ENCODE measurements at places on chromosomes 5 and 9.

GRCh38 chr5:155905364-155905763, 421.6 kb upstream of the SGCD start:
- ATAC-seq: no peak

GRCh38 chr5:71960195-71960594, 147.1 kb upstream of the MAP1B start:
- no peak for ATAC-seq

DNA sequence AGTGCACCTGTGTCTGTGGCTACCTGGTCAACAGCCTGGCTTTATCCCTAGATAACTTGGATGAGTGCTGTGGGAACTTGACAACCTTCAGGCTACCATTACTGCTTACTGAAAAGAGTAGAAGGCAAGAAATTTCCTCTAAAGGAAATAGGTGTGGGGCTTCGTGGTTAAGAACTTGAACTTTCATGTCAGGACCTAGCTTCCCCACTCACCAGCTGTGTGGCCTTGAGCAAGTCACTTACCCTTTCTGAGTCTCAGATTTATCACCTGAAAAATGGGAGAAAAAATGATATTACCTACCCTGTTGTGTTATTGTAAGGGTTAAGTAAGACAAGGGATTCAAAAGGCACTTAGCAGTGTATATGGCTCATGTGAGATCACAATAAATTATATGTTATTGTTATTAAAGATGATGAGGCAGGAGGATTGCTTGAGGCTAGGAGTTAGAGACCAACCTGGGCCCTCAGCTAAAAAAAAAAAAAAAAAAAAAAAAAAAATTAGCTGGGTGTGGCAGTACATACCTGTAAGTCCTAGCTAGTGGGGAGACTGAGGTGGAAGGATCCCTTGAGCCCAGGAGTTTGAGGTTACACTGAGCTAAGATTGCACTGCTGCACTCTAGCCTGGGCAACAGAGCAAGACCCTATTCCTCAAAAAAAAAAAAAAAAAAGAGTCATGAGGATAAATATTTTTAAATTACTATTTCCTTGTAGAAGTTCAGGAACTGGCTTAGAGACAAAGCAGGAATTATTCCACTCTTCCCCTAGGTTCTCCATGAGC, 97.0 kb upstream of the SPRY4 start:
- no peak for ATAC-seq

DNA sequence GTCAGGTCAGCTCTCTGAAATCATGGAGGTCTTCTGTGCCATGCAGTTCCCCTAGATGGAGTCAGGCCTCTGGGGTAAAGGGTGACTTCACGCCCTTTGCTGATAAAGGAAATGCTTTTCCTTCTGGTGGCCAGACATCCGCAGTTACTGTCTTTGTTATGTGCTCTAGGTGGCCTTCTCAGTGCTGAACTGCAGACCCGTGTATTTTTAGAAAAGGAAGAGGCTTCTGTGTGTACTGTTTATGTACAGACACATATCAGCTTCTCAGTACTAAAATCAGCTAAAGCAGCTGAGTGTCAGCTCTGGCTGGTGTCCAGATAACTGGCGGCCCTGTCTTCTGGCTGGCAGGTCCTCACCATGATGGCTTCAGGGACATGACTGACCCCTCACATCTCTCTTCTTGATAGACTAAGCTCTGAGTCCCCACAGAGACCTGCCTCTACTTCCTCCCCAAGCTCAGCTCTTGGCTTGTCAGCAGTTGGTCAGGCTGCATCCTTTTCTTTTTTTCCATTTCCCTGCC, 75.3 kb downstream of the ARHGAP26 start:
- no peak for ATAC-seq

GRCh38 chr5:90020575-90021538, 388.7 kb downstream of the CETN3 start:
- ATAC-seq: peak; percentile 79

GRCh38 chr9:98450496-98450895, 195.0 kb upstream of the TBC1D2 start:
- ATAC-seq: no peak

- no peak for ATAC-seq
Observed at GRCh38 chr5:17412760-17413671, 85.0 kb upstream of the TAF11L2 start.

- ATAC-seq: no peak
Observed at GRCh38 chr9:16150938-16151650, 598.3 kb downstream of the CCDC171 start.

- no peak for ATAC-seq
Observed at GRCh38 chr9:105076729-105077128, 148.8 kb upstream of the ABCA1 start.

GRCh38 chr5:104421431-104421830, 858.8 kb upstream of the NUDT12 start:
- no peak for ATAC-seq

GRCh38 chr5:81422671-81423070, 28.7 kb upstream of the ACOT12 start:
- ATAC-seq: peak; percentile 4

- ATAC-seq: no peak
Observed at GRCh38 chr5:132059043-132059695, 1.3 kb upstream of the IL3 start.

DNA sequence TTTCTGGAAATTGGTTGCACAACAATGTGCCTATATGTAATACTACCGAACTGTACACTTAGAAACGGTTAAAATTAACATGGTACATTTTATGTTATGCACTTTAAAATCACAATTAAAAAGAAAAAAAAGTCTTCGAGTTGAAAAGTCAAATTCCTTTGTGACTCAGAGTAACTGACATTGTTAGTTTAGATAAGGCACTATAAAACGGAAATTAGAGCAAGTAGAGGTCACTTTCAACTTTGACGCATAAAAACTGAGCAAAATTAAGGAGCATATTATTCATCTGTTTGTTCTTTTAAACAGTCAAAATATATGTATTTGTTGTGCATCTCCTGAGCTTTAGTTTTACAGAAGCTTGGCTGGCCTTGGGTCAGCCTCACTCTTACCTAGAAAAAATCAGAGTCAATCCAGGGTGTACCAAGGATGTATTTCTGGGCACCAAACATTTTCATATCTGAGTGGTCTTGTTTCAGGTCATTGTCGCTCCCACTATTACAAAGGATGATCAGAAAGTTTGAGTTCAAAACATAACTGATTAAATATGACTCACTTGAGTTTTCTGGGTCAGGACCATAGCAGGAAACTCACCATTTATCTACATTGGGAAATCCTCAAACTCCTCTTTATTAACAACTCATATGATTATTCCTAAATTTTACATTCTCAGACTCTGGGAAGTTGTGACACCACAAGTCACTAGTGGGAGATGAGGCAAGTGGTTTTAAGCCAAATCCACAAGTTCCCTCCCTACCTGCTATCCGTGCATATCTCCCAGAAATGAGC, 160.6 kb downstream of the CCDC192 start:
- ATAC-seq: no peak

DNA sequence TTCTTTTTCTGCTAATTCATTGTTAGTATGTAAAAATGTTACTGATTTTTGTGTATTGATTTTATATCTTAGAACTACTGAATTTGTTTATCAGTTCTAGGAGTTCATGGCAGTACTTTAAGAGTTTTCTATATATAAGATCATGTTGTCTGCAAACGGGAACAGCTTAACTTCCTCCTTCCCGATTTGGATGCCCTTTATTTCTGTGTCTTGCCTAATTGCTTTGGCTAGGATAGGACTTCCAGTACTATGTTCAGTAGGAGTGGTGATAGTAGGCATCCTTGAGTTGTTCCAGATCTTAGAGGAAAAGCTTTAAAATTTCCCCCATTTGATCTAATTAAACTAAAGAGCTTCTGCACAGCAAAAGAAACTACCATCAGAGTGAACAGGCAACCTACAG, 20.1 kb downstream of the RCL1 start:
- ATAC-seq: no peak

- ATAC-seq: no peak
Observed at GRCh38 chr5:15669826-15670225, 169.8 kb downstream of the FBXL7 start.

GRCh38 chr9:121607434-121608167, 43.8 kb upstream of the DAB2IP start:
- peak; percentile 33 for ATAC-seq

DNA sequence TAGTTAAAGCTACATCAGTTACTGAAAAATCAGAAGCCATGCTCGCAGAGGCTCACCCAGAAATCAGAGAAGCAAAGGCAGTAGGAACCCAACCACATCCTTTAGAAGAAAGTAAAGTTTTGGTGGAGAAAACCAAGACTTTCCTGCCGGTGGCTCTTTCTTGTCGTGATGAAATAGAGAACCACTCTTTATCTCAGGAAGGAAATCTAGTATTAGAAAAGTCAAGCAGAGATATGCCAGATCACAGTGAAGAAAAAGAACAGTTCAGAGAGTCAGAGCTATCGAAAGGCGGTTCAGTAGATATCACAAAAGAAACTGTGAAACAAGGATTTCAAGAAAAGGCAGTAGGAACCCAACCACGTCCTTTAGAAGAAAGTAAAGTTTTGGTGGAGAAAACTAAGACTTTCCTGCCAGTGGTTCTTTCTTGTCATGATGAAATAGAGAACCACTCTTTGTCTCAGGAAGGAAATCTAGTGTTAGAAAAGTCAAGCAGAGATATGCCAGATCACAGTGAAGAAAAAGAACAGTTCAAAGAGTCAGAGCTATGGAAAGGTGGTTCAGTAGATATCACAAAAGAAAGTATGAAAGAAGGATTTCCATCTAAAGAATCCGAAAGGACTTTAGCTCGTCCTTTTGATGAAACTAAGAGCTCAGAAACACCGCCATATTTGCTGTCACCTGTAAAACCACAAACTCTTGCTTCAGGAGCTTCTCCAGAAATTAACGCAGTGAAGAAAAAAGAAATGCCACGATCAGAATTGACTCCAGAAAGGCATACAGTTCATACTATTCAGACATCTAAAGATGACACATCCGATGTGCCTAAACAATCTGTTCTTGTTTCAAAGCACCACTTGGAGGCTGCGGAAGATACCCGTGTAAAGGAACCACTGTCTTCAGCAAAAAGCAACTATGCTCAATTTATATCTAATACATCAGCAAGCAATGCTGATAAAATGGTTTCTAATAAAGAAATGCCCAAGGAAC, 47.2 kb downstream of the CMYA5 start:
- no peak for ATAC-seq

- no peak for ATAC-seq
Observed at GRCh38 chr9:8890695-8891094, 1091.1 kb upstream of the DMAC1 start.

DNA sequence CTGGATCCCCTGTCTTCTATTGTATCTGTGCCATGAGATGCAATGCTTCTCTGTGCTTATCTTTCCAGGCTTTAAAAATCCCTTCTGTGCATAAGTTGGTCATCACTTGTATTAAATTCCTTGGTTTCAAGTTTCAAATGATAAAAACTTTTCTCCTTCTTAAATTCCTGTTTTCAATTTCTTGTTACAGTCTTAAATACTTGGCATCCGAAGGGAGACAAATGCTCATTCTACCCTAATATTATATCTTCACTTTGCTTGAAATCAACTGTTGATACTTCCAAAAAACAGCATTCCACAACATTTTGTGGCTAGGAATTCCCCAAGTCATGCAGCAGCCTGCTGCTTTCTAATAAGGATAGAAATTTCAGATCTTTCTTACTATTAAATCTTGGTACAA, 413.2 kb upstream of the ACTBL2 start:
- no peak for ATAC-seq

DNA sequence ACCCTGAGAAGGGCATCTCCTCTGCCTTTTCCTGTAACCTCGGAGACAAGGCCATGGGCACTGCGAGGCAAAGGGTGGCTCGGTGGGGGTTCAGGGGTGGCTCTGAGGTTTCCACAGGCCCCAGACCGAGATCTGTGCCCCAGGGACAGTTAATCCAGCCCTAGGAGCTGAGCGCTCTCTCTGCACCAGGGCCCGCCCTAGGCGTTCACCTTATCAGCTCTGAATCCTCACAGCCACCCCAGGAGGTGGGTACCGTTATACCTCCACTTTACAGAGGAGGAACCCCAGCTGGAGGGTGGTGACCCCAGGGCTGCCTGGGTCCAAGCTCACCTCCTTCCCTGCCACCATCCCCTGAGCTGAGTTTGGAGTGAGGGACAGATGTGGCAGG, 2.3 kb upstream of the ENG start:
- ATAC-seq: no peak

DNA sequence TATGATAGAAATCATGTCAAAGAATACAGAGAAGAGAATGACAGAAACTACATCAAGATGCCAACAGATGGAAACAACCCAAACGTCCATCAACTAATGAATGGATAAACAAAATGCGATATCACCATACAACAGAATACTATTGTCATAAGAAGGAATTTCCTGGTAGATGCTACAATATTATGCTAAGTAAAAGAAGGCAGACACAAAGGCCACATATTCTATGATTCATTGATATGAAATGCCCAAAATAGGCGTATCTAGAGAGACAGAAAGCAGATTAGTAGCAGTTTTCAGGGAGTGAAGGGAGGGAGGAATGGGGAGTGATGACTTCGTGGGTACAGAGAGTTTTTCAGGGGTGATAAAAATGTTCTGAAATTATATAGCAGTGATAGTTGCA, 58.3 kb upstream of the AKNA start:
- peak; percentile 94 for ATAC-seq

GRCh38 chr9:128703616-128704355, 1.5 kb downstream of the PKN3 start:
- ATAC-seq: no peak

- ATAC-seq: no peak
Observed at GRCh38 chr5:44860267-44860666, 51.5 kb downstream of the MRPS30 start.

GRCh38 chr5:178309271-178310013, 76.8 kb upstream of the PHYKPL start:
- no peak for ATAC-seq

DNA sequence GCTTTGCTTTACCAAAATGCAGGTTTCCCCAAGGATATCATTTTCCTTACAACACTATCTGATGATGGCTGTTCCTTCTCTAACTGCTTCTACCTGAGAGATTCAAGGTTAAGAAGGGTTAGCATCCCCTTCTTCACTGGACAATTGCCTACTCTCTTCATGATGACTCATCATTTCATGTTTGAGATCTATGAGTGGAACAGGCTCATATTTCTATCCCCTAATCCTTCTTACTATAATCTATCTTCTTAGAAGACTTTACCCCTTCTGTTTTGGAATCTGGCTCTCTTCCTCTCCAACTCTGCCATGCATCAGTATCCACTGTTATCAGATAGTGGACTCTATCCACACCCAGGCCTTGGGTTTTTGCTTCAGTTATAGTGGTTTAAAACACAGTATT, 54.3 kb downstream of the NR3C1 start:
- no peak for ATAC-seq

- ATAC-seq: no peak
Observed at GRCh38 chr5:78803353-78803752, 154.8 kb upstream of the LHFPL2 start.

- ATAC-seq: no peak
Observed at GRCh38 chr5:54302267-54302687, 8.1 kb downstream of the ARL15 start.
